C1 segment of cervical spinal cord (tissue), 14 donors: ENCODE measurements at places on chromosomes 12 and 14.

- DNase-seq = no peak
These were observed 153.7 kb downstream of the TSPAN9 start for GRCh38 chr12:3230758-3231375.

DNA sequence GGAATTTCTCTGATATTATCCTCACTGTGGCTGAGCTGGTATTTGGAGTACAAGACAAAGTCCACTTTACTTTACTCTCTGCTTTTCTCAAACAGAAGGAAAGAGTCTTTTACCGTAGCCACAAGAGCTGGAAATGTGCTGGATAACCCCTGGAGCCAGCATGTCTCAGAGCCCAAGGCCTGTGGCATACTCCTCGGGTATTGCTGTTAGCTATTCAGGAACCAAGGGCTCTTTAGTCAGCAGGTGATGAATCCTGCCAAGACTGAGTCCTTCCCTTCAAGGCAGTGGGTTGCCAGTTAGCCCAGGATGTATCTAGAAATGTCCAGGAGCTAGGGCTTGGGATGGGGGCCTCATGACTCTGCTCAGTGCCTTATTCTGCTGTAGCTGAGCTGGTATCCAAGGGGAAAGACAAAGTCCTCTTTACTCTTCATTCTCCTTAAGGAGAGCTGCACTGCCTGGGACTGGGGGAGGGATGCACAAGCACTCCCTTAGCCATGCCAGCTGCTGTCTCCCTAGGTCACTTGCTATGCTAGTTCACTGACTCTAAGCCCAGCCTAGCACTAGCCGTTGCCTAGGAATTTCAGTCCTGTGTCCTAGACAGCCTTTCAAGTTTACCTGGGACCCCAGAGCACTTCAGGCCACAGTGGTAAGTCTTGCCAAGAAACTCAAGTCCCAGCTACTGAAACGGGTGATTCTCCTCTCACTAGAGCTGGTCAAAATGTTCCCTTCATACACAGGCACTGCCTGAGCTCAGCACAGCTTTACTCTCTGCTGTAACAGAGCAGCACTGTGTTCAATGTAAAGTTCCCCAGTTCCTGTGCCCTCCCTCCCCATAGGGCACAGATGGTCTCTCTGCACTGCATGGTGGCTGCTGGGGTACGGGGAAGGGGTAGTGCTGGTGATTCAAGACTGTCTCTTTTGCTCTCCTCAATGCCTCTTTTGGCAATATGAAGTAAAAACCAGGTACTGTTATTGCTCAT is 136.4 kb downstream of the SLC35F4 start:
- no peak for DNase-seq

DNA sequence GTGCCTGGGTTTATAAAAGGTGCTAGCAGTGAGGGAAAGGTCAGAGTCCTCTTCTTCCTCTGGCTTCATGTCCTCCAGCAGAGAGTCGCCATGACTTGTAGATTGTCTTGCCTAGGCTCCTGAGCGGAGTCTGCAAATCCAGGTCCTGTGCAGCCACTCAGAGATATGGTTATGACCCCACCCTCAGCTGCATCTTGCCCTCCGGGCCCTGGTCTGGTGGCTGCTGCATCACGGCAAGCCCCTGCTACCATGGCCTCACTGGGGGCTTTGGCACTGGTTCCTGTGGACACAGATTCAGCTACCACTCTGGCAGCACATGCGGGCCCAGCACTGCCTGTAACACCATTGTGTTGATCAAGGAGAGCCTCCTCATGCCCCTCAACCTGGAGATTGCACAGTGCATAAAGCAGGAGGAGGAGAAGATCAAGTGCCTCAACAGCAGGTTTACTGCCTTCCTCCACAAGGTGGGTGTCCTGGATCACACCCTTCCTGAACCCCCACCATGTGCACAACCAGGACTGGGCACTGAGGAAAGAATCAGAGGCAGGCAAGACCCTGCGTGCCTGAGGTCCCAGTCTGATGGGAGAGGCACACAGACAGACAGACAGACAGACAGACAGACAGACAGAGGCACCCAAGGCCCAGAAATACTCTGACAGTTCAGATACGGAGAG is 10.5 kb upstream of the KRT86 start:
- no peak for DNase-seq

DNA sequence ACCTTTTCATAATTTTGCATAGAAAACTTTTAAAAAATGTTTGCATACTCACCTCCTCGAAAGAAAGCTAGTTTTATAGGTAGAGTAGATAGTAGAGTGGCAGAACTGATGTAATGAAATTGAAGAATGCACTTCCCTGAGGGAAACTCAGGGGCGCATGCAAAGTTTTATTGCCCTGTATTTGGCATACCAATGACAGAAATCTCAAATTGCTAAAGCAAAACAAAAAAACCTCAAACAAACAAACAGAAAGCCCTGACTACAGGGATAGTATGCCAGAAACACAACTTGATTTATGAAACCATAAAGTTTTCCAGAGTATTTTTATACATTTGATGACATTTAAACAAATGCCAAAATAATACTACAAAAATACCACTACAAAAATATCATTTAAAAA is 1.8 kb downstream of the RASSF9 start:
- DNase-seq = no peak

GRCh38 chr14:99600232-99600888 is 3.6 kb downstream of the CCDC85C start:
- DNase-seq = no peak

DNA sequence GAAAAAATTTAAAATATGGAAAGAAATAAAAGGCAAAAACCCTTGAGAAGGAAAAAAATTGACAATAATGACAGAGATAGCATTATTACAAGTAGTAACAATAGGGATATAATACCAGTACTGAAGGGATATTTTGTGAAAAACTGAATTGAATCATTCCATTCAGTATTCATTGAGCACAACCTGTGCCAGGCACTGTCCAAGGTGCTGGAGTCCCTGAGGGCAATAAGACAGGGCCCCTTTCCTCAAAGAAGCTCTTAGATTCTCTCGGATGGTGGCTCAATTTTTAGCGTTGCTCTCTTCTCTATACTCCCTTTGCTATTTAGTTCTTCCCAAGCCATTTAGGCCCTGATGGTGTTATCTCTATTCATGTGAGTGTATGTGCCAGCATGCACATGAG is 34.3 kb upstream of the GAS2L3 start:
- no peak for DNase-seq

DNA sequence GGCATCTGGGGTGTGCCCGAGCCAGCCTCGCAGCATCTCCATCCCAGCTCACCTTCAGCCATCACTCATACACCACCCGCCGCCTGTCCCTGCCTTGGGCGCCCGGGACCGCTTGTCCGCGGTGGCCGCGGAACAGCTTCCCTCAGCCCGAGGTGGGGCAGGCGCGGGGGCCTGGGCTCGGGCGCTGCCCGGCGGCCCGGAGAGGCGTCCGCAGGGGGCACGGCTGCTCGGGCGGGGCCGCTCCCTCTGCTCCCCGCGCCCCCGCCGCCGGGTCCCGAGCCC is 430 bp downstream of the SLC41A2 start:
- DNase-seq = peak; percentile 59

- DNase-seq = no peak
These were observed 293.6 kb downstream of the RMST start for GRCh38 chr12:97756066-97756666.

DNA sequence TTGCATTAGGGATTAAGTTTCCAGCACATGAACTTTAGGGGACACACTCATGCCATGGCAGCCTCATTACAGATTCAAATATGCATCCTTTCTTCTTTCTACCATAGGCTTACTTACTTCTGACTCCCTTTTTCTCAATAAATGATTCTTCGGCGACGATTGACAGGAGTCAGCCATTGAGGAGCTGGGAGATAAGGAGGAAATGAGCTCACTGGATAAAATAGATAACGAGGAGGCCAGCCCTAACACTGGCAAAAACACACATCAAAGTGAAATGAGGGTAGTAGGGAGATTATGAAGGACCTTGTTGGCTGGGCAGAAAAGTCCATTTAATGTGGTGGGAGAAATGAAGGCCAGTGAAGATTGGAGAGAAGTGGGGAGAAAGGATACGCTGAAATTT is 172.2 kb downstream of the SLC41A2 start:
- DNase-seq = no peak

DNA sequence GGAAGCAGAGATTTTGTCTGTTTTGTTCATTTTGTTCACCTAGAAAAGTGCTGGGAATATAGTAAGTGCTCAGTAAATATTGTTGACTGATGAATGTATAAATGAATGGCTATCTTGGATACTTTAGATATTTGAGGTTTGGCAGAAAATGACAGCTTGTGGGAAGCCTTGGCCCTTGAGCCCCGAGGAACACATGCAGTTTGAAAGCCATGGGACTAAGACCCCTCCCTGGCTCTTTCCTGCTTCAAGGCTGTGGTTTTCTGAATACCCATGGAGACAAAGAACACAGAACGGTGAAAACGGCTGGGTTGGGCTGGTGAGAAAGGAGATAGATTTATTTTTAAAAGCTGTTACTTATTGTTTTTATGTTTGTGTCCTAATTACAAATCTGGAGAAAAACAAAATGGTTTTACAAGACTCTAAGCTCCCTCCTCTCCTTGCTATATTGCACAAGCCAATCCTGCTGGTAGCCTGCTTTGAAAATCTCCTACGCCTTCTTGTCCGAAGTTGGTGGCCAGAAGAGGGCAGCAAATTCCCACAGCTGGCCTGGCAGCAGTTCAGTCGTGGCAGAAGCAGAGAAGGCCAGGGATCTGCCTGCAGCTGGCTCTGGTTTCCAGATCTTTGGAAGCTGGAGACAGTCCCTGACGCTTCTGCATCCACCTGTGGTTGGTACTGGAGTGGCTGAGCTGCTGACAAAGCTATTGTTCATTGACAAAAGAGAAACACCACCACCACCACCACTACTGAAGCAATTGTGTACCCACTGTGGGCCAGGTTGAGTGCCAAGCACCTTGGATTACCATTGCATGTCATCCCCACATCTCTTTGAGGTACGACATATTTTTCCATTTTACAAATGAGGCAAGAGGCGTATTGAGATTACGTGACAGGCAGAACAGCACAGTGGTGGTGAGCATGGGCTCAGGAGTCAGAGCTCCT is 5.2 kb upstream of the KRT85 start:
- peak; percentile 7 for DNase-seq

GRCh38 chr14:29102996-29103395 is 336.4 kb downstream of the FOXG1 start:
- no peak for DNase-seq

- DNase-seq = no peak
These were observed 67.2 kb upstream of the HMGA2 start for GRCh38 chr12:65756956-65757511.

DNA sequence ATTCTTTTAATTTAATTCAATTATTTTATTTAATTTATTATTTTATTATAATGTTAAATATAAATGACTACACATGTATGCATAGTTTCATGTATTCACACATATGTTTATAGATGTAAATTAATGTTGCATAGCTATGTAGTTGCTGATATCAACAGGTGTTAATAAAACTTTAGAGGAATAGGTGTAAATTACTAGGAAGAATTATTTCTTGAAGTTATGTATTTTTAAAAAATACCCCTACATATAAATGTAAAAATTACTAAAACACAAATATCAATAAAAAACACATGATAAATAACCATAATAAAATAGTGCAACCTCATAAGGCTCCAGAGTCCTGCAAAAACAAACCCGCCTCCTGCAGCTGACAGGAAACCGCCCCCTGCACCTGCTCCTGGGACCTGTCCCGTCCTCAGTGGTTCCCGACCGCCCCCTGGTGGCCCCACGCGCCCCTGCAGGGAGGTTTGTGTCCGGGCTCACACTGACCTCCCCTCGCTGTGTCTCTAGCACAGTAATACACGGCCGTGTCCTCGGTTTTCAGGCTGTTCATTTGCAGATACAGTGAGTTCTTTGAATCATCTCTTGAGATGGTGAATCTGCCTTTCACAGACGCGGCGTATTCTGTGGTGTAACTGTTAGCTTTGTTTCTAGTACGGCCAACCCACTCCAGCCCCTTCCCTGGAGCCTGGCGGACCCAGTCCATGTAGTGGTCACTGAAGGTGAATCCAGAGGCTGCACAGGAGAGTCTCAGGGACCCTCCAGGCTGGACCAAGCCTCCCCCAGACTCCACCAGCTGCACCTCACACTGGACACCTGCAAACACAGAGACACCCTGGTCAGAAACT is 1264.0 kb downstream of the TMEM121 start:
- DNase-seq = no peak

- DNase-seq = no peak
These were observed 6.8 kb upstream of the ASIC1 start for GRCh38 chr12:50050410-50051098.

- DNase-seq = no peak
These were observed 53.9 kb downstream of the EMP1 start for GRCh38 chr12:13250416-13250815.

DNA sequence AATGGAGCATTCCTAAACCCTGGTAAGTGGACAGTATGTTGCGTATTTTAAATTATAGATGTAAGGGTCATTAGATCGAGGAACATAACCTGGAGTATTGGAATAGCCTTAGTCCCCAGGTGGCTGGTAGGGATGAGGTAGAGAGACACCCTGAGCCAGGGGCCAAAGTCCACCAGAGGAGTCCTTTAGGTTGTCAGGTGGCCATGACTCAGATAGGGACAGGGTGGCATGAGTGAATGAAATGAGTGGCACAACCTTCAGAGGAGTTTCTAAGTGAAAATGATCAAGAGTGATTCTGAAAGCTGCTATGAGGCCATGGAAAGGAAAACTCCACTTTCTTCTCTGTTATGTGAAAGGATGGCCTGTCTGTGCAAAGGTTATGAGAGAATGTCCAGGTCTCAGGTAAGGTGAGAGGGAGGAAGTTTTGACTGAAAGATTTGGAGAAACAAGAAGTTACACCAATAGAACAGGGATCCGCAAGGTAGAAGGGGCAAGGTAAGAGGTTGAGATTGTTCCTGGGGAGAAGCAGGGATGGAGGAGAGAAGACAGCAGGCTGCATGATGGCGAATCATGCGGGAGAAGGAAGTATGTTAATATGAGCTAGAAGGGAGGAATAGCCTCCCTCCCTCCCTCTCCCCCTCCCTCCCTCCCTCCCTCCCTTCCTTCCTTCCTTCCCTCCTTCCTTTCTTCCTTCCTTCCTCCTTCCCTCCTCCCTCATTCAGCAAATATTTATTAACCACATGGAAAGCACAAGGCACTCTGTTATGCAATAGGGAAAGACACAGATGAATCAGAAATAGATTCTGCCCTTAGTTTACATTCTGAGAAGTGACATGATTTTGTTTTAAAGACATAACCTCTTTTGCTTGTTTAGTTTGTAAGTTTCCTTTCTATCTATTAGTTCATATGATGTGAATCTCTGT is 14.0 kb upstream of the RIPK3 start:
- DNase-seq = no peak

DNA sequence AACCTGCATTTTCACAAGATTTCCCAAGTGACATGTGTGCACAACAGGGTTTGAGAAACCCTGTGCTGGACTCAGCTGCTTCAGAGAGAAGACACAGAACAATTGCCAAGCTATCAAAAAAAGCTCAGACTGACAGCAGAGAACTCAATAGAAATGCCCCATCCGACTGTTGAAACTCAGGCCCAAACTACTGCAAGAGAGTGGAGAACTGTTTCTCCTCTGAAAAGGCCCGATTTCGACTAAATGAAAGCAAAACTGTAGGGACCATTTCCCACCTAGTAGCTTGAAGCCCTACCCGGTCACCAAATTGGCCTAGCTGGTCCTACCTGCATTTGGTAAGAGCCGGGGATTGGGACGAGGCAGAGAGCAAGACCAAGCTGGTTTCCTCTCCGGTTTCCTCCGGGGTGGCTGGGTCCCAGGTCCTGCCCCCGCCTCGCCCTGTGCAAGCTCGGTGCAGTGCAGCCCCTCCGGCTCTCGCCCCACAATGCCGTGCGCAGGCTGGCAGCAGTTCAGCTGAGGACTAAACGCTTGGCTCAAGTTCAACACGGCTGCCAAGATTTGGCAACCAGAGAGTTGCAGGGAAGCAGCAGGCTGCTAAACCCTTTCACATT is 1180.6 kb downstream of the VRK1 start:
- peak; percentile 66 for DNase-seq

- DNase-seq = no peak
These were observed 34.2 kb upstream of the C12orf50 start for GRCh38 chr12:88063375-88063774.
